ENCODE measurements at places on chromosomes 3 and 15. TPM values are rescaled to one million over a fixed set of nuclear protein-coding genes. Genes with fewer than 3 reads are reported as not detected.

Gene EPB42
- total RNA-seq, result not detected

Gene KBTBD13
- not detected for total RNA-seq

Gene PGBD4
- 1.1 TPM for total RNA-seq

Gene SEMA6D
- total RNA-seq, result 1.5 TPM

Gene CCR9
- total RNA-seq, result not detected

Gene GPR15
- total RNA-seq, result not detected

Gene RASL12
- not detected for total RNA-seq

Gene GOLGA8N
- 0.87 TPM for total RNA-seq

Gene SCG5
- total RNA-seq, result 0.60 TPM

Gene SEC62
- 36.0 TPM for total RNA-seq

Gene EPHA3
- under 0.01 TPM for total RNA-seq

Gene CLCN2
- 1.8 TPM for total RNA-seq

Gene SNAP23
- total RNA-seq, result 197 TPM

Gene GABRB3
- under 0.01 TPM for total RNA-seq

Gene ISLR2
- 0.09 TPM for total RNA-seq

Gene ERC2
- total RNA-seq, result 0.33 TPM

Gene IL16
- total RNA-seq, result 3.3 TPM

Gene NUDT16
- total RNA-seq, result 11.9 TPM

Gene SLCO2A1
- total RNA-seq, result 6.7 TPM

Gene CEP70
- total RNA-seq, result 15.6 TPM

Gene C3orf49
- not detected for total RNA-seq

Gene A4GNT
- not detected for total RNA-seq

Gene USP3
- 30.9 TPM for total RNA-seq

Gene GOLGA8K
- 0.26 TPM for total RNA-seq

Gene IQGAP1
- 216 TPM for total RNA-seq

Gene AADAC
- total RNA-seq, result not detected

Gene HERC2
- 49.8 TPM for total RNA-seq

Gene SUMF1
- 50.3 TPM for total RNA-seq

Gene ROBO2
- total RNA-seq, result not detected

Gene CHST2
- 2.3 TPM for total RNA-seq

Gene CISH
- total RNA-seq, result 0.11 TPM

Gene FOXL2
- under 0.01 TPM for total RNA-seq

Gene LNP1
- 0.34 TPM for total RNA-seq

Gene CYP8B1
- not detected for total RNA-seq

Gene LEKR1
- total RNA-seq, result 0.76 TPM

Gene TMEM45A
- 12.0 TPM for total RNA-seq

Data from dermis lymphatic vessel endothelial cell (primary cell).